ENCODE measurements at places on chromosomes 5 and 9.

DNA sequence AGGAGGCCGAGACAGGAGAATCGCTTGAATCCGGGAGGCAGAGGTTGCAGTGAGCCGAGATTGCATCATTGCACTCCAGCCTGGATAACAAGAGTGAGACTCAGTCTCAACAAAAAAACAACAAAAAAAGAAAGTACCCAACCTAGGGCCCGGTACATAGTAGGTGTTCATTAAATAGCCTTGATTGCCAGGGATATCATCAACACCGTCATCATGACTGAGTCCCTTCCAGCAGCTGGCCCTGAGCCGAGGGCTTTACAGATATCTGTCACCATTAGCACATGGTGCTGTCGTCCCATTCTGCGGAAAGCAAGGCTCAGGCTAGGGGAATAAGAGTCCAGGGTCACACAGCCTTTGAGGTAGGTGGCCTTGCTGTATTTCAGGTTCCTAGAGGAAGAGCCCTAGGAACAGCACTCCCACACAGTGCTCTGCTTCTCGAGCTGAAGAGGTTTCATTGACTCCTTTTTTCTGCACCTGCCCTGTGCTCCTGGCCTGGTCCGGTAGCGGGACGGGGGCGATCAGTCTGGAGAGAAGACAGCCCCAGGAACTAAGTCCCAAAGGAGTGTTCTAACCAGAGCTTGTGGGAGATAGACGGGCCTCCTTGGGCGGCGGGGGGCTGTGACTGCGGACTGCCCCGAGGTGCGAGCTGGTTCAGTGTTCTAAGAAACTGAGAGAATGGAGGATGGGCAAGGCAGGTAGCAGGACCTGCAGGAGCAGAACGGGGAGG is 48.2 kb downstream of the CXXC5 start:
- no peak for DNase-seq

DNA sequence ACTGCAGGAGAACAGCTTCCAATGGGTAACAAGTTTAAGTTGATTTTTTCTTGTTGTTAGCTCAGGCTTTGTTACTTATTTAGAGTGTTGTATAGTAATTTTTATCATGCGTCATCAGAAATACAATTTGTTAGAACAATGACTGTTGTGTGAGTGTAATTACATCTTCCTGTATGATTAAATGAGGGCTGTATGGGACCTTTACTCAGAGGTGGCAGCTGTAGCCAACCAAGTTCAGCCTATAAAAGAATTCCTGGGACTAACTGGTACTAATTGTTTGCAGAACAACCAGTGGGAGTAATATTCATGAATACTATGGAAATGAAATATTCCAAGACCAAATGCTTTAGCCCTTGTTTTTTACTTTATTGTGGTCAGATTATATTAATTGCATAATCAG is 30.8 kb upstream of the TJP2 start:
- no peak for DNase-seq

- no peak for DNase-seq
Observed at GRCh38 chr9:84922051-84922450, 252.5 kb downstream of the NTRK2 start.

- DNase-seq, result no peak
Observed at GRCh38 chr9:61665330-61665751, 475.5 kb downstream of the SPATA31A7 start.

DNA sequence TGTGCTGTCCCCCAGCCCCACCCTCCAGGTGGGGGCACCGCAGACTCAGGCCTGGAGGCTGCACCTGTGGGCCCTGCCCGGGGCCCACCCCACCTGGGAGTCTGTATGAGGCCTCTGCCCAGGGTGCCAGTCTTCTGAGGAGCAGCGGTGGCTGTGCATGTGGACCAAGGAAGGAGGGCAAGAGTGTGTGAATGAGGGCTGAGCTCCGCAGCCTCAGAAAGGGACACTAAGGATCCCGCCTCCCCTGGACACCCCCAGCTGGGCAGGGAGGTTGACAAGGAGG is 19.1 kb downstream of the FGD3 start:
- DNase-seq, result no peak

All from NCI-H510A treated with DMSO at 0.1 percent for 48 hours (cell line).